Calu3 (cell line): ENCODE measurements at places on chromosomes 7 and 10. TPM values are rescaled to one million over a fixed set of nuclear protein-coding genes. Genes with fewer than 3 reads are reported as not detected.

- DNase-seq, result no peak
Observed at GRCh38 chr10:77906951-77907421, 19.6 kb downstream of the DLG5 start.

GRCh38 chr7:66399566-66399965, 194.4 kb downstream of the TPST1 start:
- no peak for DNase-seq

DNA sequence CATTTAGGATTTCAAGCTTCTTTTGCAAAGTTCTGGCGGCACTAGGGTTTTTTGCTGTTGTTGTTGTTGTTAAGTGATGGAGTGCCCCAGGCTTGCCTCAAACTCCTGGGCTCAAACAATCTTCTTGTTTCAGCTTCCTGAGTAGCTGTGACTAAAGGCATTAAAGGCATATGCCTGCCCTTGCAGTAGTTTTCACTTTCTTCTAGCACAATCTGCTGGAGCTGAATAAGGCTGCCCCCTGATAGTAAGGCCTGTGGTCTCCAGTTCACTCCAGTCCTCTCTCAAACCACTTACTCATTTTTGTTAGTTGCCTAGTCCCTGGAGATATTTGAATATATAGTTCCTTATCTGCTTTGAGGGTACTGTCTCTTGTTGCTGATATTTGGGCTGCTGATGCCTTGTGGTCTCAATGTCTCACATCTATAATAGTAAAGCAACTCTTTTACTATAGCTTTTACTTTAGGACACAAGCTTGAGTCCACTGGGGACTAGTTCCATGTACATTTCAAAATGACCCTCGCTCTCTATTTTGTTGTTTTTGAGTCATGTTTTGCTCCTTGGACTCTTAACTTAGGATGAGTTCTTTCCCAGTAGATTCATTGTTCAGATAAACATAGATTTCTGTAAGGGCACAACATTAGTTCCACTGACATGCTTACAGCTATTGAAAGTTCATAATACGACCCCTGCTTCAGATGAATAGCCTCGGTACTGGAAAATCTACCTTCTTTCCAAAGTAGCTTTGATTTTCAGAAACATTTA, 25.5 kb downstream of the PHF14 start:
- no peak for DNase-seq

GRCh38 chr7:1920266-1920681, 250.2 kb downstream of the ELFN1 start:
- DNase-seq, result no peak

- no peak for DNase-seq
Observed at GRCh38 chr7:39678930-39679709, 55.7 kb downstream of the RALA start.

- DNase-seq, result no peak
Observed at GRCh38 chr7:2445047-2445446, 31.2 kb downstream of the GRIFIN start.

- DNase-seq, result no peak
Observed at GRCh38 chr7:12137283-12137682, 73.8 kb upstream of the TMEM106B start.

DNA sequence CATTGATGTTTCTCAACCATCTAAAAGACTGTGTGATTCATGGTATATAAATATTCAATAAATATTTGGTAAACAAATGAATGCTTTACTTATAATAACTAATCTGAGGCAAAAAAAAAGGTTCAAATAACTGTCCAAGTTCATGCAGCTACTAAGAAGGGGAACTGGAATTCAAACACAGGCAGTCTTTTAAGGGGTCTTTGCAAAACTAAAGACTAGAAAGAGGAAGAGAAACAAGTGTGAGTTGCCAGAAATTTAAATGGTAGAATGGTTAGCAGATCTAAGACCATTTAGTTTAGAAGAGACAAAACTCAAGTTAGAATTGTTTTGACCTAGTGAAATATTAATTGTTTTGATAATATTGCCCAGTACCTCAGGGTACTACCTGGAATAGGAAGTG, 642.0 kb upstream of the LRRN3 start:
- DNase-seq, result no peak

DNA sequence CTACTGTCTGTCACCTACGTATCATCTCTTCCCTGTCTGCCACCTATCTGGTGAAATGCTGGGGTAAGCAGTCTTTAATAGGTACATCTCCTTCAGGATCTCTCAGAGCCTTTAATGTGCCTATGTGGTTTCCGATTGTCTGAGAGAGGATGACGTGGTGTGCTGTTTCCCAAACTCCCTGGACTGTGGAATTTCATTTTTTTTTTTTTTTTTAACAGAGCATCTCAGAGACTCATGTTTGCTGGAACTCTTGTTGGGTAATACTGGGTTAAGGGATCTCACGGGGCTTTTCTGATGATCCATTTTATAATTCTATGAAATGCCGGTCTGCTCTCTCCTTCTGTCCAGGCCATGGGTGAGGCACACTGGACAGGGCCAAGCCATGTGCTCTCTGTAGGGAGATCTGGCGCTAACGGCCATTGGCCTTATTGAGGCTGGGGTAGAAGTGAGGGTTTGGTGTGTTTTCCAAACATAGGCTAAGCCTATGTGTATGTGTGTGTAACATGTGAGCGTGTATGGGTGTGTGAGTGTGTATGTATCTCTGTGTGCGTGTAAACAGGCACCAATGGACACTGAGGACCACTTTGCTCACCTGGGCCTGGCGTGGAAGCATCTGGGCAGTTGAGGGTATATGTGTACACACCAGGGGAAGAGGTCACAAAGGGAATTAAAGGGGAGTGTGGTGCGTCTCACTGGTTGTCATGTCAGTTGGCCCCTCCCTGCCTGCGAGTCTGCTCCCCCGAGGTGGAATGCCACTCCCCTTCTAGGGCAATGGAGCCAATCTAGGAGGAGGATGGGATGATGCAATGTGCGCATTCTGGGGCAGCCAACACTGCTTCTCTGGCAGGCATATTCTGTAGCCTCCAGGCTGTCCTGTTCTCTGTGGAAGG, 7.8 kb downstream of the ADRA2A start:
- no peak for DNase-seq

- DNase-seq, result peak; percentile 81
Observed at GRCh38 chr7:155190688-155191087, 107.0 kb upstream of the INSIG1 start.

- DNase-seq, result no peak
Observed at GRCh38 chr7:11570205-11570604, 261.8 kb downstream of the THSD7A start.

Gene INA
- total RNA-seq, result 1.3 and 1.9 TPM in 2 replicates

DNA sequence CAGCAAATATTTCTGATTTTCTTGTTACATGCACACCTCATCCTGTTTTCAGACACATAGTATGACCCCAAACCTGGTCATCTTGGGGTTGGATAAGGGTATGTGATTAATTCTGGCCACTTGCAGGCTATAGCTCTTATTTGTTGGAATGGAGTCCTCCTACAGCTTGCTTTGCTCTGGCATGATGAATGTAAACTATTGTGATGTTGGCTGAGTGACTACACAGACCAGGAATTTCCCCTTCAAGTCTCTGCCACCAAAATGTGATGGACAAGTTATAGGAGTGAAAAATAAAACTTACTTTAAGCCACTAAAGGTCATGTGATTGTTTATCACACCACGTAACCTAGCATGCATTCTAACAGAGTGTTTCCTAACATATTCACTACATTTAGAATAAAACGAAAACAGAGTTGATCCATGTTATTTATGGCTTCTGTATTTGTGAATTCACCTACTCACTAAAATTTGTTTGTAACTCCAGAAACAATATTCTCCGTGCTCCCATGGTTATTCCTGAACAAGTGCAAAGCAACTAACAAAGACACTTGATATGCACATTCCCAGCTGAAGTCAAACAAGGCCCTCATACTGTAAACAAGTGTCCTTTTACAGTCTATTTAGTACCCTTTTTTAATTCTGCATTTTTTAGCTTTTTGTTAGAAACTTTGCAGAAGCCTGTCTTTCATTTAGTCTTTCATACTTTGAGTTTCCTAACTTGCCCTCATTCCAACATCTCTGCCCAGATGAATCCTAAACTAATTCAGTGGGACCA, 599.2 kb upstream of the PCDH15 start:
- DNase-seq, result no peak

DNA sequence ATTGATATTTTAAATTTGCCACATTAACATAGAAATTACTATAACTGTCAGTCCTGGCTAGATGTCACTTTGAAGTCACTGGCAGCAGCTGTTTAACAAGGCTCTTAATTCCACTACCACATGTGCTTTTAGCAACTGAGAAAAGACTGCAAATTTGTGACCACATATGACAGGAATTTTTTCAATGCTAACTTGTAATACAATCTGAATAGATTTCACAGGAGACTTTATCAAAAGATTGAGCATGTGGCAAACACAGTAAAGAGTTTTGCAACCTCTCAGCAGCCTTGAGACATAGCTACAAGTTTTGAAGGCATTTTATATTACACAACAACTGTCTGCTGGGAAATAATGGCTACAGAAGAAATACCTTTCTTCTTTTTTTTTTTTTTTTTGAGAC, 73.0 kb downstream of the MICU1 start:
- no peak for DNase-seq

DNA sequence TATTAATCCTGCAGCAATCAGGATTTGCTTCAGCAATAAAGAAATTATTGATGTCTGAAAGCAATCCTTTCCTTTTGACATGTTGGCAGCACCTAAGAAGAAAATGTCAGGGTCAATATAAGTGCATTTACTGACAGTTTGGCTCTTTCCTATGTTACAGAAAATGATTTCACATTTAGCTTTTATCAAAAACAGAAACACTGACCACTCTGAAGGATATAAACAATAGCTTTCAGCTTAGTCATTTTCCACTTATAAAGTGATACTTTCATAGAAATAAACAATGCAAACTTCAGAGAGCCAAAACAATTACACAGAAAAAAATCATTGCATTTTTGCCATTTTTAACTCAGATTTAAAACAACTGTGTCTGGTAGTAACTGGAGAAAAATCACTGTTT, 325.6 kb upstream of the KAT6B start:
- DNase-seq, result no peak

Gene CCDC3
- total RNA-seq, result not detected in 2 replicates

DNA sequence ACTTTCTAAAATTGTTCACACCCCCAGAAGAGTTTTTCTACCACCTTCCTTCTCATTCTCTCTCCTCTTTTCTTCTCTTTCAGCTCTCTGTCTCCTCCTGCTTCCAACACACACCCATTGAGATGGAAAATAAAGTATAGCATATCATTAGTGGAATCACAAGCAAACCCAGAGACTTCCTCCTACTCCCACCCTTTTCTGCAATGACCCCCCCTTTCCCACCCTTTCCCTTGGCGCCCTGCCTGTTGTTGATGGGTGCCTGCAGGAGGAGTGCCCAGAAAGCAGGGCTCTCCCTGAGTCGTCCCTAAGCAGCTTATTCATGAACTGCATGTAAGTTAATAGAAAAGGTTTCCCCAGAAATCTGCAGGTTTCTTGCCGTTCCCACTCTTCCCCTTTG, 300.0 kb downstream of the PLXNA4 start:
- DNase-seq, result no peak

- no peak for DNase-seq
Observed at GRCh38 chr10:60660625-60661024, 117.7 kb upstream of the CDK1 start.

DNA sequence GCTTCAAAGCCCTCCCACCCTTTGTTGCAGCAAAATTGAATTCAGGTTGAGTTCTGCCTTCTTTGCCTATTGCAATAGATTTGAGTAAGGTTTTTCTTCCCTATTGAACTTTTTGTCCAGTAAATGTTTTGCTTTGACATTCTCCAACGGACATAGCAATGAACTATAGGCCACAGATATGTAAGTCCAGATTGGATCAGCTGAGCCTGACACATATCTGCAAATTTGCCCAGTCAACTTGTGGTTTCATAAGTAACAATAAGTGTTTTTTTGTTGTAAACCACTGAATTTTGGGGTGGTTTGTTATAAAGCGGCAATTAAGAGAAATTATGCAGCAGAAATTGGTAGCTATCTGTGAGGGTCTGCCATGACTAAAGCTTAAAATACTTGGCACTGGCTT, 332.1 kb upstream of the SORCS1 start:
- DNase-seq, result no peak

DNA sequence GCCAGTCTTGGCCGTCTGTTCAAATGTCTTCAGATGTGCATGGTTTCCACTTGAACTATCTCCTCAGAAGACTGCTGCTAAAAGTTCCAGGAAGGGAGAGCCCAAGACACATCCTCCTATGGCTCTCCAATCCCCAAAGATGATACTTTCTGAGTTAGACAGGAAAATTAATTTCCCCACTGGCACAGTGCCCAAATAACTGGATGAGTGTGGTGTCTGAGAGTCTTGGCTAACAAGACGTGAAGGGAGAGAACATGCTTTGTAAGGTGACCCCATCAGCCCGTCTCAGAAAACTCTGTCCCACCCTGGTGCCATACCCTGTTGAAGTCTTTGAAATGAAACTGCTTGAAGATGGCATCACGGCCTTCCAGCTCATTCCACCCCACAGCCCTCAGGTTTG, 2.9 kb downstream of the PCBD1 start:
- no peak for DNase-seq

Gene GNAT3
- not detected in 2 replicates for total RNA-seq
